CD8-positive, alpha-beta memory T cell (primary cell): ENCODE measurements at places on chromosomes 2 and 18.

- no peaks in the 10 kb centered on the region for H3K4me1 ChIP-seq
- no peak overlapping the region for H3K4me3 ChIP-seq
- no peaks in the 10 kb centered on the region for H3K36me3 ChIP-seq
- H3K27ac ChIP-seq: no peak overlapping the region
- DNase-seq: no peak
- H3K27me3 ChIP-seq: no peaks in the 10 kb centered on the region
Observed at GRCh38 chr2:187362151-187362550, 85.9 kb downstream of the CALCRL start.

DNA sequence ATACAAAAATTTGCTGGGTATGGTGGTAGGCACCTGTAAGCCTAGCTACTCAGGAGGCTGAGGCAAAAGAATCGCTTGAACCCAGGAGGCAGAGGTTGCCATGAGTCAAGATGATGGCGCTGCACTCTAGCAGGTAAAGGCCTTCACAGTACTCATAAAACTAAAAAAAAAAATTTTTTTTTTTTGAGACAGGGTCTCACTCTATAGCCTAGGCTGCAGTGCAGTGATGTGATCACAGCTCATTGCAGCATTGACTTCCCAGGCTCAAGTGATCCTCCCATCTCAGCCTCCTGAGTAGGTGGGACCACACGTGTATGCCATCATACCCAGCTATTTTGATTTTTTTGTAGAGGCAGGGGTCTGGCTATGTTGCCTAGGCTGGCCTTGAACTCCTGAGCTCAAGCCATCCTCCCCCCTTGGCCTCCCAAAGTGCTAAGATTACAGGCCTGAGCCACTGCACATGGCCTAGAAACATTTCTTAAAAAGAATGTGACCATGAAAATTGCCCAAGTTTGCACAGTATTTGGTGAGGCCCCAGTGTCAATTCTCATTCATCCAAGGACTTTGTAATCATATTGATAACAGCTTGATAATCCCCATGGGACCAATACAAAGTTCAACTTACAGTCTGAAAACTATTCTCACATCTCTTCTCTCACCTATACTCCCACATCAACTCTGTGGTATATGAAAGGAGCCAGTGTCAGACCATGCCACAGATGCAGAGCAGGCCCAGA lies 64.2 kb upstream of the MYCN start:
- H3K4me3 ChIP-seq: no peak overlapping the region
- DNase-seq: no peak
- no peaks in the 10 kb centered on the region for H3K4me1 ChIP-seq

DNA sequence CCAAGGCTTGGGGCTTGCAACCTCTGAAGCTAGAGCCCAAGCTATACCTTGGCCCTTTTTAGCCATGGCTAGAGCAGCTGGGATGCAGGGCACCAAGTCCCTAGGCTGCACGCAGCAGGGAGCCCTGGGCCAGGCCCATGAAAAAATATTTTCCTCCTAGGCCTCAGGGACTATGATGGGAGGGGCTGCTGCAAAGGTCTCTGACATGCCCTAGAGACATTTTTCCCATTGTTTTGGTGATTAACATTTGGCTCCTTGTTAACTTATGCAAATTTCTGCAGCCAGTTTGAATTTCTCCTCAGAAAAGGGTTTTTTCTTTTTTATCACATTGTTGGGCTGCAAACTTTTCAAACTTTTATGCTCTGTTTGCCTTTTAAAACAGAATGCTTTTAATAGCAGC lies 56.9 kb upstream of the LHCGR start:
- H3K4me3 ChIP-seq: no peak overlapping the region
- H3K4me1 ChIP-seq: no peaks in the 10 kb centered on the region
- DNase-seq: no peak

- no peaks in the 10 kb centered on the region for H3K27me3 ChIP-seq
- H3K27ac ChIP-seq: no peak overlapping the region
- H3K4me1 ChIP-seq: no peaks in the 10 kb centered on the region
- no peak overlapping the region for H3K4me3 ChIP-seq
- no peak for DNase-seq
- H3K36me3 ChIP-seq: no peaks in the 10 kb centered on the region
Observed at GRCh38 chr2:153891051-153891450, 19.3 kb downstream of the GALNT13 start.

DNA sequence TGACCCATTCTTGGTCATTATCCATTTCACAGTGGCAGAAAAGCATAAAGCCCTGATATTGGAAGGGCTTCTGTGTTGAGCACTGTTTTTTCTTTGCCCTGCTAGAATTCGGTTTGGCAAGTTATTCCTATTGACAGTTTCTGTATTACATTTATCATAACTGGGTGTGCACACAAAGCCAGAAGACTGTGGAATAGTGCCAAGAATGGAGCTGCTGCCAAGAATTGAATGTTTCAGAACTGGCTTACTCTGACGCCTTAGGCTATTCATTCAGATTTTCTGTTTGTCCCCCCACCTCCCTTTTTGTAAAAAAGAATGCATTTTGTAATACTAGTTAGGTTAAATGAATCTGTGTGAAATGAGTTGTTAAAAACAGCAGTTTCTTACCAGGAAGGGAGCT lies 12.7 kb downstream of the KDM3A start:
- H3K27me3 ChIP-seq: no peaks in the 10 kb centered on the region
- peaks cover 72% of the 10 kb centered on the region for H3K36me3 ChIP-seq
- no peak for DNase-seq
- no peak overlapping the region for H3K4me3 ChIP-seq
- H3K4me1 ChIP-seq: peaks cover 6% of the 10 kb centered on the region
- H3K27ac ChIP-seq: no peak overlapping the region

DNA sequence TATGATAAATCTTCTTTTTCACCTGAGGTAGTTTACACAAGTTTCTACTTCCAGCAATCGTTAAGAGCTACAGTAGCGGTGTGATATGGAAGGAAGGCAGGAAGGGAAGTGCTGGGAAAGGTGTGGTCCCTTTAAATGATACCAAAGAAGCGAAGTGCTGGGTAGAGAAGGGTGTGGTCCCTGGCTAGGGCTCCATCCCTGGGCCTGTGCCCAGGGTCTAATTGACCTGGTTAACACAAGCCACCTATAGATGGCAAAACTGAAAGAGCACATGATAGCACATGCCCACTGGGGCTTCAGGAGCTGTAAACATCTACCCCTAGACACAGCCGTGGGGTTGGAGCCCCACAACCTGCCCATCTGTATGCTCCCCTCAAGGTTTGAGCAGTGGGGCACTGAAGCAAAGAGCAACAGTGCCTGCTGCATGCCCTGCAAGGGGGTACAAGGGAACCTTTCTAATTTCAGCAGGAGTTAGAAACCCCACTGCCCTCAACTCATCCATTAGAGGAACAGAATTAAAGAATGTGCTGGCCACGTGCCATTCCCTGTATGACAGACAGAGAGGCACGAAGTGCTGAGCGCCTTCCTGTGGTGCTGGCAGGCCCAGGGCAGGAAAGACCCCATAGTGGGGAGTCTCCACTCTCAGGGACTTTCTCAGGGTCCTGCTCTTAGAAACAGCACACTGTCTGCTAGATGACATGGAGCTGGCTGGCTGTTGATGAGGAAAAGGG lies 153.1 kb upstream of the LMAN1 start:
- DNase-seq: no peak
- no peaks in the 10 kb centered on the region for H3K36me3 ChIP-seq
- H3K4me1 ChIP-seq: no peaks in the 10 kb centered on the region
- H3K4me3 ChIP-seq: no peak overlapping the region
- no peak overlapping the region for H3K27ac ChIP-seq

GRCh38 chr18:60329131-60329530 lies 43.4 kb downstream of the MC4R start:
- no peak overlapping the region for H3K4me3 ChIP-seq
- no peak for DNase-seq
- no peak overlapping the region for H3K27ac ChIP-seq
- no peaks in the 10 kb centered on the region for H3K4me1 ChIP-seq

GRCh38 chr2:180413336-180413735 lies 406.2 kb upstream of the CWC22 start:
- no peak overlapping the region for H3K27ac ChIP-seq
- no peaks in the 10 kb centered on the region for H3K4me1 ChIP-seq
- no peaks in the 10 kb centered on the region for H3K36me3 ChIP-seq
- H3K27me3 ChIP-seq: no peaks in the 10 kb centered on the region
- no peak for DNase-seq

- no peak overlapping the region for H3K4me3 ChIP-seq
- no peak for DNase-seq
- H3K27me3 ChIP-seq: no peaks in the 10 kb centered on the region
- H3K4me1 ChIP-seq: no peaks in the 10 kb centered on the region
Observed at GRCh38 chr2:191315365-191315752, 70.2 kb downstream of the MYO1B start.

DNA sequence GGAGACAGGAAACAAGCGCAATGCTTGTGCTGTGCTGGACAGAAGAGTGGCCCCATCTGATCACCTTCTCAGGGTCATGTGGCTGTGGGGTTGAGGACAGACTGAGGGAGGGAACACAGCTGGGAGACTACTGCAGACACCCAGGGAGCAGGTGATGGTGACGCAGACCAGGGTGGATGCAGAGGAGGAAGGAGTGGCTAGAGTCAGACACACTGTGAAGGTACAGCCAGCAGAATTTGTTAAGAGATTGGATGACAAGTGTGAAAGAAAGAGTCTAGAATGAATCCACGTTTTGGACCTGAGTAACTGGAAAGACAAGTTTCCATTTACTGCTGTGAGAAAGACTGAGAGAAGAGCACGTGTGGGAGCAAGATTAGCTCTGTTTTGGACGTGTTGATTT lies 15.9 kb upstream of the POMC start:
- no peaks in the 10 kb centered on the region for H3K4me1 ChIP-seq
- H3K27ac ChIP-seq: no peak overlapping the region
- H3K4me3 ChIP-seq: no peak overlapping the region
- no peak for DNase-seq
- H3K27me3 ChIP-seq: no peaks in the 10 kb centered on the region
